ENCODE measurements at places on chromosomes 1 and 21. TPM values are rescaled to one million over a fixed set of nuclear protein-coding genes. Genes with fewer than 3 reads are reported as not detected.
A peak's percentile ranks its signal among the peaks of the same experiment; 100 is the strongest.

Gene OR2L8
- not detected for total RNA-seq

Gene ACTL8
- not detected for total RNA-seq

Gene PRAMEF11
- not detected for total RNA-seq

DNA sequence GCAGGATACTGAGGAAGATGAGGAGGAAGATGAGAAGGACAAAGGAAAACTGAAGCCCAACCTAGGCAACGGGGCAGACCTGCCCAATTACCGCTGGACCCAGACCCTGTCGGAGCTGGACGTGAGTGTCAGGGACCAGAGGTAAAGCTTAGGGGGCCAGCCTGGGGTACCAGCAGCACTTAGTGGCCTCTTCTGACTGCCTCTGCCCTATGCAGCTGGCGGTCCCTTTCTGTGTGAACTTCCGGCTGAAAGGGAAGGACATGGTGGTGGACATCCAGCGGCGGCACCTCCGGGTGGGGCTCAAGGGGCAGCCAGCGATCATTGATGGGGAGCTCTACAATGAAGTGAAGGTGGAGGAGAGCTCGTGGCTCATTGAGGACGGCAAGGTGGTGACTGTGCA, 17.6 kb downstream of the KDF1 start:
- no peak for DNase-seq

- no peak for DNase-seq
Measured at GRCh38 chr1:200909071-200909470, 14.4 kb downstream of the INAVA start.

- no peak for DNase-seq
Measured at GRCh38 chr1:183472488-183473216, at the start of gene SMG7. TSS of gene SMG7 (plus strand) at chr1:183472499. CDS start at chr1:183472621, 122 bp downstream.

DNA sequence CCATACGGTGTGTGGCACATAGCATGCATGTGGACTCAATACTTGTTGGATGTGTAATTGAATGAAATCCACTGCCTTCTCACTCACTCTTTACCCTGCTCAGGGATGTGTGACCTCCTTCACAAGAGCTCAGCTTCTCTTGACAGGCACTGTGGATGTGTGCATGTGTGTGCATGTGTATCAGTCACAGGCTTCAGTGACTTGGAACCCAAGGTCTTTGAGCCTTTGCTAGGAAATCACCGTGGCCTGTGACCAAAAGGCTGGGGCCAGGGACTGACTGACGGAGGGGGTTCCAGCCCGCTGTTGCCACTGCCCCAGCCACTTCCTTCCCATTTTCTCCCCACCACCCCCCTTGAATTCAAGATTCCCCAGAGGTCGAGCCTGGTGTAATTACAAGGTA, 144.4 kb upstream of the POU3F1 start:
- no peak for DNase-seq

DNA sequence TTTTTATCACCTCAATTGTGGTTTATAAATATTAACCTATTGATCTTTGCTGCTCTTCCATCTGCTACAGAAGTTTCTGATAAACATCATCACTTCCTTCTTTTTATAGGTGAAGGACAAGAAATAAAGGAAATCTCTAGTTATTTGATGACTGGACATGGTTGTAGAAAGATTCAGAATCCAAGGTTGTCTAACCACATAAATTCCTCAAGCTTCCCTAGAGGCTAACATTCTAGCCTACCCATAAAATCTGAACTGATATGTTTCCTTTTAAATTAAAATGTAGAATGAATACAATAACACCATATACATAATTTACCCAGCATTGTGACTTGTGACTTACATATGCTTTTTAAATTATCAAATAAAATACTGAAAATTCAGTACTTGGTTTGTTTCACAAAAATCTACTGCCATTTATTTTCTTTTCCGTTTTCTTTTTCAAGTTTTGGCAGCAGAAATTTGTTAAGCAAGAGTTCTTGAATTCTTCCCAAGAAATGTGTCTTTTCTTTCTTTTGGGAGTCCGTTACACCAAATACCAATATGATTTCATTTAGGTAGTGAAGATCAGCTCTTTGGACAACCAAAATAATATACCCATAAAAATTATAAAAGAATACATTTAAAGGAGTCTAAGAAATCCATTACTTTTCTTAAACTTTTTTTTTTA, 513.2 kb upstream of the ADGRL2 start:
- no peak for DNase-seq

DNA sequence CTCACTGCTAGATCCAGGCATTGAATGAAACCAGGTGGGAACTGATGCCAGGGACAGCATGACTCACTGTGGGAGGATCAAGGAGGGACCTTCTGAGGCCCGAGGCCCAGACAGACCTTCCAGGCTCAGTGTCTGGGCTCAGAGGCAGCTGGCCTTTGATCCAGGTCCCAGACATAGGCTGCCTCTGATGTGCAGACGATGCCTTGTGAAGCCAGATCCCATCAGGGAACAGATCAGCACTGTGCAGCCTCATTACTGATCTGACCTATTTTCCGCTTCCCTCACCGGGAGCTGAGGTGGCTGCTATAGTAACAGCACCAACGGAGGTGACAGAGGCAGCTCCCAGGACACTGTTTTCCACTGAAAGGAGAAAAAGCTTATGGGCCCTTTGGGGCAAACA, 399.5 kb downstream of the MATN1 start:
- DNase-seq = no peak

- peak; percentile 59 for DNase-seq
Measured at GRCh38 chr1:102191723-102192122, 195.0 kb upstream of the OLFM3 start.

DNA sequence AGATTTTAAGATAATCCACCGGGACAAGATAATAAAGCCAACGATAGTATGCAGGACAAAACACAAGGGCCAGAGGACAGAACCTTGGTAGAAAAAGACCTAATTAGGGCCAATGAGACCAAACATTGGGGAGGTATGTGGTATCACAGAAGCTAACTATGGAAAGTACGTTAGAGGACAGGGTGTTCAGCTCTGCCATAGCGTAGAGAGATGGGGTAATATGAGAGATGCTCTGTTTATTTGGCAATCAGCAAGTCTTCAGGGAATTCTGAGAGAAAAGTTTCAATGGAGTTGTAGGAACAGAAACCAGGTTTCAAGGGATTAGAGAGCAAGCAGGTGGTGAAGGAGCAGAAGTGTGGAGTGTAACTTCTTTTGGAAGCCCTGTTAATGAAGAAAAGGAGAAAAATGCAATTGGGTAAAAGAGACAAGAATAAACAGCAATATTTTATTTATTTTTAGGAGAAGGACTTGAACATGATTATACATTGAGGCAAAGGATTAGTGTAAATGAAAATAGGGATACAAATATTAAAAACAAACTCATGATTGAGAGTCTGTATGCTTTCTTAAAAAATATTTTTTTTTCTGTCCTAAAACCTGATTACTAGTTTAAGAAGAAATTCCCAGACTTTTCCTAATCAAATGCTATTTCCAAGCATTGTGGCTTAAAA, 24.0 kb downstream of the EEIG2 start:
- no peak for DNase-seq

- DNase-seq = no peak
Measured at GRCh38 chr1:5455056-5455455, 537.2 kb downstream of the NPHP4 start.

GRCh38 chr1:147762233-147763024, 2.0 kb upstream of the GJA5 start:
- peak; percentile 89 for DNase-seq

All from PC-3 (cell line).